ENCODE measurements at places on chromosomes 2 and 18.

DNA sequence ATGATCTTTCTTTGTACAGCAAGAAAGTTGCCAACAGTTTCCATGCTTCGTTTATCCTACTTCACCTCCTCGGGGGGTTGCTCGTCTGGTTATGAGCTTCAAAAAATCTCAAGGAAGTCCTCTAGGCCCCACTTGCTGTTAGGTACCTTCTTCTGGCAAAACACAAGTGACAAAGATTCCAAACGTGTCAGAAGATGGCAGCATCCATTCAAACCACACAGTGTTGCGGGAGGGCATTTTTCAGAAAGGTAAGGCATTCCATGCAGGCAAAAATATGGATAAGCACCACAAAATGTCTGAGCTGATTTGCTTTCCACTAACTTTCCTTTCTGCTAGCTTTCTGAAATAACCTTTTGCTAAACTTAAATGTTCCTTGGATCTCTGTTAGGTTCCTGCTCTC lies 13.2 kb upstream of the OR6B3 start:
- no peak for DNase-seq

GRCh38 chr2:64067326-64067725 lies 48.1 kb upstream of the VPS54 start:
- no peak for DNase-seq

GRCh38 chr2:238513346-238513745 lies 86.6 kb downstream of the ASB1 start:
- DNase-seq, result no peak

- no peak for DNase-seq
These were observed 163.3 kb downstream of the KLHL29 start for GRCh38 chr2:23548143-23548769.

- no peak for DNase-seq
These were observed 105.0 kb upstream of the HAAO start for GRCh38 chr2:42897358-42897757.

DNA sequence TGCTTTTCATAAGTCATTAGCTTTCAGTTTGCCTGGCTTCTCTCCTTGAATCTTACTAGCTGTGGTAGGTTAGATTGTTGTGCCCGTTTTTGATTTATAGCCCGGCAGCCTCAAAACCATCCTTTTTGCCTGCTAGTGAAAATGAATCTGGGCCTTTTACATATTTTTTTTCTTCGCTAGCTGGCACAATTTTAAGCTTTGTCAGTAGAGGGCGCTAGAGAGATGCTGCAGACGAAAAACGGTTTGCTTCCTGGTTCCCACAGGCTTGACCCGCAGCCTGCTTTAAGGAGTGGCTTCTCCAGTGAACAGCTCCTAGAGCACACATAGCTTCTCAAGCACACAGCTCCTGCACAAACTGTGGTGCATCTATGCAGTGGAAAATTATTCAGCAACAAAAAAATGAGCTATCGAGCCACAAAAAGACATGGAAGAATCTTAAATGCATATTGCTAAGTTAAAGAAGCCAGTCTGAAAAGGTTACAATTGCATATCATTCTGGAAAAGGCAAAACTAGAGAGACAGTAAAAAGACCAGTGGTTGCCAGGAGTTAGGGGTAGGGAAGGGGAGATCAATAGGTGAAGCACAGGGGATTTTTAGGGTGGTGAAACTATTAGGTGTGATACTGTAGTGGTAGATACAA lies 47.9 kb downstream of the E2F6 start:
- no peak for DNase-seq

DNA sequence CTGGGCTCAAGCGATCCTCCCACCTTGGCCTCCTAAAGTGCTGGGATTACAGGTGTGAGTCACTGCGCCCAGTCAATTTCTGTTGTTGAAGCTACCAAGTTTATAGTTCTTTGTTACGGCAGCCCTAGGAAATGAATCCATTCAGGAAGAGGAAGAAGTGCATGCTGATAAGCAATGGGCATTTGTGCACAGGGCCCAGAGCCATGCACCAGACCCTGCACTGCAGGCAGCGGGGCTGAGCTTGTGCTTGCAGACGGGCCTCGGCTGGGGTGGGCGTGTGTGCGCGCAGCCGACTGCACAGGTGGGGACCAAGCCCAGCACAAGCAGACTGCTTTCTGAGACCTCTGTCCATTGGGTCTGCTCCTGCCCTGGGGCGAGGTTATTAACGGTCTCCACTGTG lies 144.6 kb downstream of the CABLES1 start:
- DNase-seq, result no peak

DNA sequence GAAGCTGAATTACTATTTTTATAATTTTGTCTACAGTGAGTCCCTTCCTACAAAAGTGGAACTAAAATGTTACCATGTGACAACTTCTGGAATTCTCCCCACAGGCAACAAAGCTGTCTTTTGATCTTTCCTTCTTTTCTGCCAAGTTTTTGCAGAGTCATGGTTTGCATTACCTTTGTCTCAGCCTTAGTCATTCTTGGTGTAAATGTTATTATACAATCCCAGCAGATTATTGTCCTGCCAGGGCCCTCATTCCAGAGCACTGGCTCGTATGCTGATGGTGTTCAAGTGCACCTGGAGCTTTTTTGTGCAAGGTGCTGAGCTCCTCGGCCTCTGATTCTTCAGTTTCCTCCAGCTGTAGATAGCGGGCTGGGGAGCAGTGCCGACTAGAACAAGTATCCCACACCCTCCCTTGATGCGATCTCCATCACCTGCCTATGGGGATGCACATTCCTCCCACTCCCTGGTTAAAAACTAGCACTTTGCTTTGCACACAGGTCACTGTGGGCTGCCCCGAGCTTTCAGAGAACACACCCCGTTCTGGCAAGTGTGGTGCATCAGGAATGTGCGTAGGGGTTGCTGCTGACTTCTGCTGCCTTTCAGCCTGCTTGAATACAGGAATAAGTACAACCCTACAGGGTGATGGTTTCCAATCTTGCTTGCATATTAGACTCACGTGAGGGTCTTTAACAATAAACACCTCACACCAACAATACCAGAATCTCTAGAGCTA lies 263.6 kb downstream of the RNF144A start:
- peak; percentile 17 for DNase-seq

- DNase-seq, result no peak
These were observed 116.9 kb upstream of the FHL2 start for GRCh38 chr2:105515581-105516415.

- no peak for DNase-seq
These were observed 9.5 kb upstream of the CYS1 start for GRCh38 chr2:10089565-10090190.

DNA sequence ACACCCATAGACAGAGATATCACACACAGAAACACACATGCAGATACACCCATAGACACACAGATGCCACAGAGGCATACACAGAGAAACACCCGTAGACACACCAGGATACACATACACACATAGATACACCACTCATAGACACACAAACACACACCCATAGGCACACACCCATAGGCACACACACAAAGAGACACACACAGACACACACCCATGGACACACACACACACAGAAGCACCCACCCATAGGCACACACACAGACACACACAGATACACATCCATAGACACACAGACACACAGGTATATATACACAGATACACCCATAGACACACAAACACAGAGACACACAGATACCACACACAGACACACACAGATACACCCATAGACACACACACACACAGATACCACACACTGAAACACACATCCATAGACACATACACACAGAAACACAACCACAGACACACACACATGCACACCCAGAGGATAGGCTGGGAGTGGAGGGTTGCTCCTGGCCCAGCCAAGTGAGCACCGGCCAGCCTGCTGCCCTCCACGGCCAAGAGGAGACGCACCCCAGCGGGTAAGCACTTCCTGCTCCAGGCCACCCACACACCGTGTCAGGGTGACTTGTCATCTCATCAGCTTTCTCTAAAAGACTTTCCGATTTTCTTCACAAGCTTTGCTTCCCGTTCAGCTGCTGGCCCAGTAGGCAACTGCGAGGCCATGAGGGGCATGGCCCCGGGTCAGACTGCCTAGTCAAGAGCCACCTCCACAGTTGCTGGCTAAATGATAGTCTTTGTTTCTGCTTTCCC lies 14.1 kb upstream of the CNNM3 start:
- DNase-seq, result no peak

- no peak for DNase-seq
These were observed 331.4 kb upstream of the KLHL29 start for GRCh38 chr2:23053601-23054000.

DNA sequence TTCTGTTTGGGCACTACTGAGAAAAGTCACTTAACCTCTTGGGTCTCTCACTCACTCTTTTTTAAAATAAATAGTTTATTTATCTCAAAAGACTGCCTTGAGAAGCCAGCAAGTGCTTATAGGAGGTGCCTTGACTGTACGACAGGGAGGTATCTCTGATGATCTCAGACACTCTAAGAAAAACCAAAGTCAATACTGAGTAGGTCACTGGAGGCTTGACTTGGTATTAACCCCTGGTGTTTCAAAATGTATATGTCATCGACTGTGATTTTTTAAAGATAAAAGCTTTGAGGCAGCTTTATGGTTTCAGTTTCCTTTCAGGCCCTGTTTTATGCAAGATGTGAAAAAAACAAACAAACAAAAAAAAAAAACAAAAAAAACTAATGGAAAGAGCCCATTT lies 33.7 kb downstream of the MREG start:
- no peak for DNase-seq

- DNase-seq, result no peak
These were observed 1.1 kb downstream of the ATAD2B start for GRCh38 chr2:23925702-23926289.

DNA sequence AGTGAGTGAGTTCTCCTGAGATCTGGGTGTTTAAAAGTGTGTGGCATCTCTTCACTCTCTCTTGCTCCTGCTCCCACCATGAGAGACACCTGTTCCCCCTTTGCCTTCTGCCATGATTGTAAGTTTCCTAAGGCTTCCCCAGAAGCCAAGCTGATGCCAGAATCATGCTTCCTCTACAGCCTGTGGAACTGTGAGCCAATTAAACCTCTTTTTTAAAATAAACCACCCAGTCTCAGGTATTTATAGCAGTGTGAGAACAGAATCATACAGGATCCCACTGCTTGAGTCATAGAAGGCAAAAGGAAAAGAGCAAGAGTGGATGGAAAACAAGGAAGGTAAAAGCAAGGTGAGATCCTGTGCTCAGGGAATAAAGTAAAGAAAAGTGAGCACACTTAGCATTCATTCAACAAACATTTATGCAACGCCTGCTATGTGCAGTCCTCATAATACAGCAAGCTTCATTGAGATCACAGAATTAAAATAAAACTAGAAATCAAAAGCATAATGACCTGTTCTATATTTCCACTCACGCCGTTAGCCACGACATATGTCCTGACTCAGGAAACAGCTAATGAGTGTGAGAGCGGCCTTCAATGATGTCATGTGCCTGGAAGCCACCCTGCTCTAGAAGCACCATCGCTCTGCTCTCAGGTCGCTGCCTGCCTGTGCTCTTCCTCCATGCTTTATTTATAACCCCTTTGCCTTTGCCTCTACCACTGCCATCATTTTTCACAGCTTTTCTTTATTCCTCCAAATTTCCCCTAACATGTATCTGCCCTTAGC lies 11.3 kb upstream of the COPS8 start:
- no peak for DNase-seq

- DNase-seq, result no peak
These were observed 131.5 kb downstream of the UXS1 start for GRCh38 chr2:106062627-106063026.

GRCh38 chr2:20190170-20190569 lies 34.8 kb downstream of the SDC1 start:
- no peak for DNase-seq

GRCh38 chr2:83224591-83225200 lies 1234.4 kb downstream of the SUCLG1 start:
- no peak for DNase-seq

- no peak for DNase-seq
These were observed 127.8 kb downstream of the CERS6 start for GRCh38 chr2:168583710-168584521.

DNA sequence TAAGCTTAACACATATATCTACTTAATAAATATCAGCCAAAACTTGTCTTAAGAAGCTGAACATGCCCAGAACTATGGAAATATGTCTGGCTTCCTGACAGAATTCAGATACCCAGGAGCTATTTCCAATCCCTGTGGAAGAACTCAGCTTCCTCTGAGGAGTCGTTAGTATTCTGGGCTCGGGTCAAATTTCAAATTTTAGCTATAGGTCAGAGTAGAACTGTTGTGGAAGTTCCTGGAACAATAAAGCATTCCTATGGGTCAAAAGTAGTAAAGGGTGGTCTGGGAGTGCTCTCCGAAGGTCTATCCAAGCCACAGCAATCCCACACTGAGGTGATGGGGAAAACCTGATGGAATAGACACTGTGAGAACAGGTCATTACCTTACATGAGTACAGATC lies 342.7 kb upstream of the CHST9 start:
- DNase-seq, result no peak

DNA sequence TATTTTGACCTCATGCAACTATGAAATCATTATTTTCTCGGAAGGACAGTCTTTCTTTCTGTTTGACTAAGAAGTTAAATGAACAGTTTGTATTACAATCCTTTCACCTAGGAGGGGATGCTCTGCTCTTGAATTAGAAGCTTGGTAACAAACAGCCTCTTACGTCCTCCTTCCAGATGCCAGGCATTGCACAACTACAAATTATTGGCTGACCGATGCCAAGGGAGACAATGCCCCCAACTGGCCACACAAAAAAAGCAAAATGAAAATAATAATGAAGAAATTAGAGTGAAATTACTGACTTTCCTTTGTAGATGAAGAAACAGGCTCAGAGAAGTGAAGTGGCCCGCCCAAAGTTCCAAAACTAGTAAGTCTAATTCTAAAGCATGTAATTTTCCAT lies 177.9 kb downstream of the CYRIA start:
- no peak for DNase-seq

GRCh38 chr2:112273349-112273748 lies 2.0 kb upstream of the ZC3H6 start:
- DNase-seq, result no peak

GRCh38 chr18:76428396-76429261 lies 66.4 kb downstream of the ZNF516 start:
- no peak for DNase-seq

GRCh38 chr2:184971546-184972068 lies 373.3 kb downstream of the ZNF804A start:
- DNase-seq, result no peak

DNA sequence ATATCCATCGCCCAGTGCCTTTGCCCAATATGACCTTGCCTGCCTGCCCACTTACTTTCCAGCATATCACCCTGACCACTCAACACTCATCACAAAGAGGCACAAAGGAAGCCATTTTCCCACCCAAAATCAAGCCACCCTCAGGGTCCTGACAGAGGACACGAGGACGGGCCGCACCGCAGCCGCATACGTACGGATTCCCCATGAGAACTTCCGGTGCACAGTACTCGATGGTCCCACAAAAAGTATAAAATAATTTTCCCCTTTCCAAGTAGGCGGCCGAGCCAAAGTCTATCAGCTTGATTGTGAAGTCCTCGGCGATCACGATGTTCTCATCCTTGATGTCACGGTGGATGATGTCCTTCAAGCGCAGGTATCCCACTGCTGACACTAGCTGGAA lies 10.0 kb upstream of the MTERF4 start:
- DNase-seq, result no peak
